ENCODE measurements at places on chromosomes 4 and X. TPM values are rescaled to one million over a fixed set of nuclear protein-coding genes. Genes with fewer than 3 reads are reported as not detected.

Gene SPANXA1
- total RNA-seq: not detected

Gene PCSK1N
- 5.0 TPM for total RNA-seq

Gene MAGEC2
- not detected for total RNA-seq

Gene GPC4
- total RNA-seq: 0.44 TPM

Gene AKAP4
- not detected for total RNA-seq

Gene LONRF3
- total RNA-seq: 7.6 TPM

Gene FGF13
- not detected for total RNA-seq

- no peak overlapping the region for H3K27ac ChIP-seq
- H3K4me1 ChIP-seq: peaks cover 7% of the 10 kb centered on the region
- no peaks in the 10 kb centered on the region for H3K27me3 ChIP-seq
Observed at GRCh38 chr4:8534129-8534528, 46.1 kb upstream of the GPR78 start.

GRCh38 chr4:53618321-53618720, 27.0 kb upstream of the LNX1 start:
- H3K4me3 ChIP-seq: no peak overlapping the region
- H3K36me3 ChIP-seq: no peaks in the 10 kb centered on the region
- H3K27ac ChIP-seq: no peak overlapping the region

DNA sequence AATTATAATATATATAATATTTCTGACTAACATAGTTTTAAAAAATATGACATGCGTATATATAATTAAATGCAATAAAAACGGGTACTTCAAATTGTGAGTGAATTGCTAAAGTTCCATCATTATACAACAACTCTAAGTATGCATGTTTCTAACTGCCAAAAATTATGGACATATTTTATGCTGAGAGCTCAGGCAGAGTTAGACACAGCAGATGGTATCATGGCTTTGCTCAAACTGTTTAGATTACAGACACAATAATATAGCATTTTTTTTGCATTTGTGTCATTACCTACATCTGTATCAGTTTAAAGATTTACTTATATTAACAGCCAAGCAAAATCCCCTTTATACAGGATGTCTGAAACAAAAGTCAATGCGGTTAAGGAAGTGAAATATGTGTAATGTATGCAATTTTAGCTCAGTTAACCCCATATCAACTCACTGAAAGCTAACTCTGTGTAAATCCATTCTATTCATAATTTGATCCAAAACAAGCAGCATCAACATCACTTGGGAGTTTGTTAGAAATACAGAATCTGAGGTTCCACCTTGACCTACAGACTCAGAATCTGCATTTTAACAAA, 119.1 kb upstream of the CNKSR2 start:
- no peaks in the 10 kb centered on the region for H3K27me3 ChIP-seq
- no peak for DNase-seq
- no peak overlapping the region for H3K4me3 ChIP-seq
- no peaks in the 10 kb centered on the region for H3K4me1 ChIP-seq

Measured in T-cell (primary cell).